Stimulated activated CD8-positive, alpha-beta memory T cell treated with anti-CD3 and anti-CD28 coated beads, Interleukin-7, amount 100 ng/mL, for 4 hours (primary cell): ENCODE measurements at places on chromosomes 1 and 21.

DNA sequence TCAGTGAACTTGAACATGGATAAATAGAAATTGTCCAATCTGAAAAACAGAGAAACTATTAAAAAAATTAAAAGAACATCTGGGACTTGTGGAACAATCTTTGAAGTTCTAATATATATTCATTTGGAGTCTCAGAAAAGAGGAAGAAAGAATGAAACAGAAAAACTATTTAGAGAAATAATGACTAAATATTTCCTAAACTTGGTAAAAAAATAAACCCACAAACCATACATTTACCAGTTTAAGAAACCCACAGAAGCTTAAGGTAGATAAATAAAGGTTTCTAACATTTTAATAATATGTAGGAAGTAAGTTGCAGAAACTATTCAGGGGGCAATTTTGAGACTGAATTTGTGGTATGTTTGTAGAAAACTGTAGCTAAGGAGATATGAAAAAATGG is 437.8 kb downstream of the PTBP2 start:
- no peak for DNase-seq

GRCh38 chr1:163120372-163120771 is 51.2 kb downstream of the RGS4 start:
- DNase-seq = no peak

DNA sequence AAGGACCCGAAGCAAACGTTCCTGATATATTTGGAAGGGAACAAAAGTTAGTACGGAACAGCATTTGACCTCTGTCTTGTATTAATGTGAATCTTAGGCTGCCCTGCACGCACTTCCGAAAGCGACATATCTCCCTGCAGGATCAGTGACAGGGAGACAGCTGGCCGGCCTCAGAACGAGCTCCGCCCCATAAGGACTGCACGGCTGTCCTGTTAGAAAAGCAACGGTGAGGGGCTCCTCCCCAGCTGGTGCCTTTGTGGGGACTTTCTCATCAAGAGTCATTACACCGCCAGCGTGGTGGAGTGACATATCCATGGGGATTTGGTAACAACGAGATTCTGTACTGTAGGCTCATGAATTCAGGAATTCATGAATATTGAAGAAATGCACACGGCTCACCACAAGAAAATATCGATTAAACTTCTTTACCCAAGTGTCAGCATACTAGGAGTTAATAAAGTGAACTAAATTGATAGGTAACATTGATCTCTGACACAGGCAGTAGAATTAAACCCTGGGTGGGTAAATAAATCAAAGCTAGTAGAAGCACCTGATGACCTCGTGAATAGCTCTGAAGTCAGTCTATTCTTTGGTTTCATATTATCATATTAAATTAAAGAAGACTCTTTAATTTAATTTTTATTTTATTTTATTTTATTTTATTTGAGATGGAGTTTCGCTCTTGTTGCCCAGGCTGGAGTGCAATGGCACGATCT is 8.1 kb upstream of the GREM2 start:
- no peak for DNase-seq

DNA sequence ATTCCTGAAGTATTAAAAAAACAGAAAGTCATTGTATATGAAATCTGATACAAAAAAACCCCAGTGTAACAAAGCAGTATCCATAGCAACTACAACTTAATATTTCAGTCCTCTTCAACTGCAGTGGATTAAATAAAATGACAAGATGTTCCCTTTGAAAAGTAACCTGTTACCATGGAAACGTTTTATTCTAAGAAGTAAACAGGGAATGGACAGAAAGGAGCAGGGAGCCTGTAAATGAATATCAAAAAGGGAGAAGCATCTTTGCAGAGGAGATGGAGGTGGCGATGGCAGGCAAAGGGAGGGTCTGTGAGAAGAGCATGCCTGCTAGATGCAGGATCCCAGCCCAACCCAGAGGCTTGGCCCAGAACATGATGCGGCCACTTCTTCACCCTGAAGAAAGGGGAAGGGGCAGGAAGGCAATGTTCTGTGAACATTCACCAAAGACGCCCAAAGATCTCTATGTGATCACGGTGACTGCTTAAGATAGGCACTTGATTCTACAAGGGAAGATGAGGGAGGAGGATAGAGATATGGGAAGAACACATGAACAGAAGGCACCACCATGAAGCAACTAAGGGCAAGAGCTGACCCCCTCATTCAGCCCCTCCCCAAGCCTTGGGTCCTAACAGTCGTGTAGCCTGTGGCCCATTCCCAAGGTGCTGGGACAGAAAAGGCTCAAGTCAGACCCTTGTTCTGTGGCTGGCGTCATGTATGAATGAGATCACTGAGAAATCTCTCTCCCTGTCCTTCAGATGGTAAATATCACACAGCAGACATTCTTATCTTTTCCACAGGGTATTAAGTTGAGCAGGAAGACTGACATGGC is 200.0 kb downstream of the SLC45A1 start:
- DNase-seq = no peak

DNA sequence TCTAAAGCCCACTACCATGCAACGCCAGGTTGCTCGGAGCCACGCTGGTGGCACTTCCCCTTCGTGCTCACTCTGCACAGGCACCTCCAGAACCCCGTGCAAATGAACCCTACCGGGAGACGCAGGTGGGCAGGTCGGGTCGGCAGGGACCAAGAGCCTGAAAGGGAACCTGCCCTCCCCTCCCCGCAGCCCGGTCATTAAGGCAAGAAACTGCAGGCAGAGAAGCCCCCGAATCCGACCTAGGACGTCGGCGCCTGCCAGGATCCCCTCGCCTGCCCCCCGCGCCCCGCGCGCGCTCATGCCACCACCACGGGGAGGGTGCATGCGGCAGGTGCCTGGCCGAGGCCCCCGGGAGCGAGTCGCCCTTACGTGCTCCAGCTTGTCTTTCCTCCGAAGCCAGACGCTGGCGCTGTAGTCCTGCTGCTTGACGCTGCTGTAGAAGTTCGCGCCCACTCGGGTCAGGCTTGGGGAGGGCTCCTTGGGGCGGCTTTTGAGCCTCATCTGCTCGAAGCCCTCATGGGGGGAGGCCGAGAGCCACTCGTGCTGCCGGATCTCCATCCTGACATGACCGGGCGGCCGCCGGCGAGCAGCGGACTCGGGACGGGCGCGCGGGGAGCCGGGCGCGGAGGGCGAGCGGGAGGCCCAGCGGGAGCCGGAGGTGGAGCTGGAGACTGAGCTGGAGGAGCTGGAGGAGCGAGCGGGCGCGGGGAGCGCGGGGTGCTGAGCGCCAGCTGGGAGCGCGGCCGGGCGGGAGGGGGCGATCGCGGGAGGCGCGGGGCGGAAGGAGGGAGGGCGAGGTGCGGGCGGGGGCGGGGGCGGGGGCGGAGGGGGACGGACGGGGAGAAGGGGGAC is 552 bp downstream of the PLD5 start:
- no peak for DNase-seq

- DNase-seq = no peak
These were observed 50.1 kb downstream of the COL18A1 start for GRCh38 chr21:45454926-45455673.

- DNase-seq = no peak
These were observed 393 bp downstream of the LYSMD1 start for GRCh38 chr1:151165281-151165737.

- DNase-seq = no peak
These were observed 8.1 kb upstream of the OR2M5 start for GRCh38 chr1:248136811-248137210.

GRCh38 chr1:42453386-42453785 is 2.4 kb downstream of the ZMYND12 start:
- DNase-seq = no peak

GRCh38 chr1:113793878-113794834 is 18.1 kb downstream of the RSBN1 start:
- DNase-seq = no peak

DNA sequence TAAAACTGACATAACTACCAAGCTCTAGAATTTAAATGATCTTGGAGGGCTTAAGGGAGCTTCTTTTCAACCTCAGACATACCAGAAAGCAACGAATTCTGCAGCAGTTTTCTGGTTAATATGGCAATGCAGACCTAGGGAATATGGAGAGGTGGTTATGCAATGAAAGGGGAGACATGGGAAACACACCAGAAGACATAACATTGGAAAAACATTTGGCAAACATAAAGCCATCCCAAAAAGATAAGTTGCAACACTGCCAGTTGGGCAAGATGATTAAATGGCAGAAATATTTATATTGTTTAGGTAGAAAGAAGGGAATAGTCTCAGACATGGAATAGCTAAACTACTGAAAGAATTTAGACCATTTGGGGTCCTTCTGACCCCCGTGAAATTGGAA is 104.5 kb downstream of the KCNJ6 start:
- DNase-seq = no peak

DNA sequence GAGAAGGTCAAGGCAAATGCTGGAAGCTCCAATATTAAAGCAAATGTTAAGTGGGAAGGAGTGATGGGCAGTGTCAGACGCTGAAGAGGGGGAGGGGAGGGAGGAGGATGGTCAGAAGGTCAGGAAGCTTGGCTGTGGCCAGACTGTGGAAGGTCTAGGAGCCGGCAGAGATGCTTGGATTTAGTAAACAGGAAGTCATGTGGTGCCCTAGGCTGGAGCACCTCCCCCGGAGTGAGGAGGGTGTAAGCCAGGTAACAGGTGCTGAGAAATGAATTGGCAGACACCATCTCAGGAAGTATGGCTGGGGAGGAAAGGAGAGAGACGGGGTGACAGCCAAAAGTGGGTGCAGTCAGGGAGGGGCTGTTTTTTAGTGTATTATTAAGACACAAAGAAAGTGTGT is 17.7 kb downstream of the CSMD2 start:
- no peak for DNase-seq

- no peak for DNase-seq
These were observed 1.1 kb downstream of the TAS1R3 start for GRCh38 chr1:1332031-1332755.

- DNase-seq = peak; percentile 50
These were observed 11.6 kb downstream of the LMNA start for GRCh38 chr1:156126043-156126629.

- DNase-seq = no peak
These were observed 178.8 kb downstream of the NRIP1 start for GRCh38 chr21:14886001-14886400.

DNA sequence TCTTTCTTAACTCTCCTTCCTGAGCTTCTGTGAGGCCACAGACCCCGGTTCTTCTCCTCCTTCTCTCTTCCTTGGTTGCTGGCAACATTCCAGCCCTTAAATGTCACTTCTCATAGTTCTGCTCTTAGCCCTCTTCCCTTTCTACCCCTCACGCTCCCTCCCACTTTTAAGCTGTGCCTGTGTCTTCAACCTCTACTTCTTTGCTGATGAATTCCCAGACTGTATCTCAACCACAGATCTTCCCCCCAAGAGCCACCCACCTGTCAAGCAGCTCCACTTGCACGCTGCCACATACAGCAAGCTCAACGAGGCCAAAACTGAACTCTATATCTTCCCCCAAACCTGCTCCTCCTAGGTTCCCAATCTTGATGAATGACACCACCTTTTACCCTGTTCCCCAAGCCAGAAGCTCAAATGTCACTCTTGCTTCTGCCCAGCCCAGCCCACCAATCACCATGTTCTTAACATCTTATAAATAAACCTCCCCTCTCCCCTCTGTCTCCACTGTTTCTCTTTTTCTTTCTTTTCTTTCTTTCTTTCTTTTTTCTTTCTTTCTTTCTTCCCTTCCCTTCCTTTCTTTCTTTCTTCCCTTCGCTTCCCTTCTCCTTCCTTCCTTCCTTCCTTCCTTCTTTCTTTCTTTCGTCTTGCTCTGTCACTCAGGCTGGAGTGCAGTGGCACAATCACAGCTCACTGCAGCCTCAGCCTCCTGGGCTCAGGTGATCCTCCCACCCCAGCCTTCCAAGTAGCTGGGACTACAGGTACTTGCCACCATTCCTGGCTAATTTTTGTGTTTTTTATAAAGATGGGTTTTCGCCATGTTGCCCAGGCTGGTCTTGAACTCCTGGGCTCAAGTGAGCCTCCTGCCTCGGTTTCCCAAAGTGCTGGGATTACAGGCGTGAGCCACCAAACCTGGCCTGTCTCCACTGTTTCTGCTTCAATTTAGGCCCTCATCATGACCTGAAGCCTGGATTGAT is 19.8 kb upstream of the PTP4A2 start:
- DNase-seq = no peak

GRCh38 chr1:150487763-150488115 is 520 bp downstream of the TARS2 start:
- DNase-seq = no peak

DNA sequence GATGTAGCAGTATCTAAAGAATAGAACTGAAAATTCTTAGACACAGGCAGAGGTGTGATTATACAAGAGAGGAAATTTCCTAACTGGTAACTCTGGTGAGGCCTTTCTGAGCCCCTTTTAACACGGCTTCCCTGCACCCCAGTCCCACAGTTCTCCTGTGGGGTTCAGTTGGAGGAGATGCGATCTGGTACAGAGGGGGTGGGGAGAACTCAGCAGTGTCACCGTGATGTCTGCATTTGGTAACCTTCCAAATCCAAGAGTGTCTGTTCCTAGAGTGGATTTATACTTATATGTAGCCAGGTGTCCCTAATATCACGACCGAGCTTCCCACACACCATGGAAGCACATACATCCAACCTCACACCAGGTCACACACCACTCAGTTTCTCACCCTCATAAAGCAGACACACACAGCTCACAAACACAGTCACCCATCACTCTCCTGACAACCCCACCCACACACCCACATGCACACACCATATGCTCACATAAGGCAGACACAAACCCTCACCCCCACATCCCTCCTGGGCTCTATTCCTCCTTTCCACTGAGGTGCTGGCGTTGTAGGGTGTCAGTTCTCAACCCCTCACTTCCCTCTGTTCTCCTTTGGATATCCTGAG is 48.5 kb downstream of the RHBG start:
- DNase-seq = no peak

DNA sequence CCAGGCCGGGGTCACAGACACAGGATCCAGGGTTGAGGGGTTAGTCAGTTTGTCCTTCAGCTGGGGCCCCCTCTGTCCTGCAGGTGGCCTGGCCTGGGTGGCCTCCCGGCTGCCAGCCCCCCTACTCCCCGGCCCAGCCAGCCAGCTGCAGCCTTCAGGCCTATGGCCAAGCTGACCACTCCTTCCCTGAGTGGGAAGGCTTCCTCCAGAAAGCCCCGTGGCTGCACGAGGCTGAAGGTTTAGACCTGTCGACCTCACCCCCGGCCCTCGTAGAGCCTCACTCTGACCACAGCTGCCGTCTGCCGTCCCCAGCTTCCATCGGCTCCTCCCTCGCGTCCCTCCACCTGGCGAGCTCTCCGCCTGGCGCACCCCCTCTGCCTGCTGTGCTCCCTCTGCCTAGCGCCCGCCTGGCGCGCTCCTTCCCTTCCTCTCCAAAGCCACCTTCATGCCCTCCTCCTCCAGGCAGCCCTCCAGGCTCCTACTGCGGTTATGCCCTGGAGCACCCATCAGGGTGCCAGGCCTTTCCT is 9.6 kb downstream of the TTLL10 start:
- no peak for DNase-seq

DNA sequence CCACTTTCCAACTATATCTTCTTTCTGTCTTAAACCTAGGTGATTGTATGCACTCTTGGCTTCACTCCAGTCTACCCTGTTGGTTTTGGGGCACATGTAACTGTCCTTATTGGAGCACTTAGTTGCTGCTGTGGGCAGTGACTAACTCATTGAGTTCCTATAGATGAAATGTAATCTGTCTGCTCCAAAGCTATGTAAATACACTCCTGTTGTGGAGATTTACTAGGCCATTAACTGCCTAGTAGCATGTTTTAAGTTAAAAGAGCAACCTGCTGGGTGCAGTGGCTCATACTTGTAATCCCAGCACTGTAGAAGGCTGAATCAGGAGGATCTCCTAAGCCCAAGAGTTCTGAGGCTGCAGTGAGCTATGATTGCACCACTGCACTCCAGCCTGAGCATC is 137.6 kb downstream of the ZMYM4 start:
- no peak for DNase-seq
